Pulmonary artery endothelial cell (primary cell): ENCODE measurements at places on chromosomes 5 and 9.

DNA sequence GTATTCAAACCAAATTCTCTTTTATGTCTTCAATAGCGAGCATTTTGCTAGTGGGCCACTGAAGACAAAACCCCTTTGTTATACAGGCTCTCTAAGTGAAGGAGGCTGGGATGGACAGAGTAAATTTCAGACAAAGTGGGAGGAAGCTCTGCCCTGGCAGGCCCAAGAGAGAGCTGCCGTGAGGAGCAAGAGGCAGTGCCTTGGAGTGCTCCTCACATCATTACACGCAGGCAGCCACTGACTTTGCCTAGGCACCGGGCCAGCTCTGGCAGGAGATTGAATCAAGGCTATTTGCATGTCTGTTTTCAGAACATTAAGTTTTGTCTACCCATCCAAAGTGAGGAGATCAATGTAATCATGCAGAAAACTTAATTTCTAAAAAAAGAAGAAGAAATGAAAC is 167.7 kb downstream of the CCDC192 start:
- DNase-seq = no peak

DNA sequence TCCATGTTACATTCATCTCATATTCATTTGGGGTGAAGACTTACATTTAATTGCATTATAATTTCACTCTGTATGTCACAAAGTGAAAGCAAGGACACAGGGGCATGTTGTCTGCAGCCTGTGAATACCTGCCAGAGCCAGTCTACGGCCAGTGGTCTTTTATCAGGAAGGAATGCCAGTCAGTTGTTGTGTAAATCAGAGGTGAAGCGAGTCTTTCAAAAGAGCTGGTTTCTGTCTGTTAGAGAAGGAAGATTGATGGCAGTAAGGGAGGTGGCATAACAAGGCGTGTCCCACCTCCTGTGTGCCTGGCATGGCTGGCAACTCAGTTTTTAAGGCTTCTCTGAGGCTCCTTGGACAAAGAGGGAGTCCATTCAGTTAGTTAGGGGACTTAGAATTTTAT is 18.1 kb upstream of the SYK start:
- DNase-seq = no peak

DNA sequence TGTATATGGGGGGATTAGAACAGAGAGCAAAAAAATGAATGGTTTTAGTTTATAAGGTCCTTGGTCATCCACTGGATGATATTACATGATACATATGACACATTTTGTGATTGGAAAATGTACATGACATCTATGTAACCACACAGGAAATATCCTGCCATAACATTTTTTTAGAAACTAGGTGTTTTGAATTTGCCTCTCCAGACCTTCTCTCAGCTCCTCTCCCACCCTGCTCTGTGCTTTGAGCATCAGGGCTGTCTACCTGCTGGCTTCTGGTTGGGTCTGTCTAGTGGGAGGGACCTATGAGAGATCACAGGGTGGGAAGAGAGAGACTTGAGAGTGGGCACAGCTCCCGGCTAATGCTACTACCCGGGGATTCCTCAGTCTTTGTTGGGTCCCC is 24.4 kb downstream of the AKNA start:
- DNase-seq = no peak

DNA sequence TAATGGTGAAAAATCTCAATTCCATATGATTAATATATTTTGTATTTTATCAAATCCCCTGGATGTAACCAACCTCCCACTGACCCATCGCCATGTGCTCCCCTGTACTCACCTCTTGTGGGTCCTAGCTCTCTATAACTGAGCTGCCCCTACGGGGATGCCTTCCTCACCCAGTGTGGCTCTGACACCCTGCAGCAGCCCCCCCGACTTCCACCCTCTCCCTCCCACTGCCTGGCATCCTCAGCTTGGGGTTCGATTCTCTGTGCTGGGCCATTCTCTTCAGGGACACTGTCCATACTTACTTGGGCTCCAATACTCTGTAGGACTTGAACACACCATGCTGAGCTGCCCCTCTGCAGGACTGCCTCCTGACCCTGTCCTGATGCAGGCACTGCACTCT is 87.1 kb downstream of the PJA2 start:
- DNase-seq = no peak

DNA sequence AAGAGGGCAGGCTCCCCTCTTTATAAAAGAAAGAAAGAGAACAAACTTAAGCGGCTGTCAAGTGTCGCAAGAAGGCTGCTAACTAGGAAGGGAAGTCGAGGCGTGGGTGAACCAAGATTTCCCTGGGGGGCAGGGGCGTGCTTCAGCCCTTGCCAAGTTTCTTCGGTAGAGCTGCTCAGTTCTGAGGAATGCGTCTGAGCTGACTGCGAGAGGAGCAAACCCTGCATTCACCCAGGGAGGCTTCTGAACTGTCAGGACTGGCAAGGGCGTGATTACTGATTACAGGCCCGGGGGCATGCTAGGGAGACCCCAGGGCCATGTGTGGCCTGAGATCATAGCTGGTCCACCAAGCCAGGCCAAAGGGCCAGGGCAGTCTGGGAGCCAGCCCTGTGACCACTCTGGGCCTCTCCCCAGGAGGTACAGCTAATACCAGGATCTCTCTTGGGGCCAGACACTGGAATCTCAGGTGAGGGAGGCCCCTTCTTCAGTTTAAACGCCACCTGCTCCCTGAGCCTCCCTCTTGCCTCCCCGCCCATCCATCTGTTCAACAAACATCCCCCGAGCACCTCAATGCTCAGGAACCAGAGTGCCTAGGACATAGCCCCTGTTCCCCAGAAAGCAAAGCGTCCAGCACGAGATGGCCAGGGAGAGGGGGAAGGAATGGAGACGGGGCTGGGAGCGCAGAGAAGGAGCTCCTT is 30.9 kb downstream of the SARDH start:
- DNase-seq = no peak
